ENCODE measurements at places on chromosomes 12 and 14.

DNA sequence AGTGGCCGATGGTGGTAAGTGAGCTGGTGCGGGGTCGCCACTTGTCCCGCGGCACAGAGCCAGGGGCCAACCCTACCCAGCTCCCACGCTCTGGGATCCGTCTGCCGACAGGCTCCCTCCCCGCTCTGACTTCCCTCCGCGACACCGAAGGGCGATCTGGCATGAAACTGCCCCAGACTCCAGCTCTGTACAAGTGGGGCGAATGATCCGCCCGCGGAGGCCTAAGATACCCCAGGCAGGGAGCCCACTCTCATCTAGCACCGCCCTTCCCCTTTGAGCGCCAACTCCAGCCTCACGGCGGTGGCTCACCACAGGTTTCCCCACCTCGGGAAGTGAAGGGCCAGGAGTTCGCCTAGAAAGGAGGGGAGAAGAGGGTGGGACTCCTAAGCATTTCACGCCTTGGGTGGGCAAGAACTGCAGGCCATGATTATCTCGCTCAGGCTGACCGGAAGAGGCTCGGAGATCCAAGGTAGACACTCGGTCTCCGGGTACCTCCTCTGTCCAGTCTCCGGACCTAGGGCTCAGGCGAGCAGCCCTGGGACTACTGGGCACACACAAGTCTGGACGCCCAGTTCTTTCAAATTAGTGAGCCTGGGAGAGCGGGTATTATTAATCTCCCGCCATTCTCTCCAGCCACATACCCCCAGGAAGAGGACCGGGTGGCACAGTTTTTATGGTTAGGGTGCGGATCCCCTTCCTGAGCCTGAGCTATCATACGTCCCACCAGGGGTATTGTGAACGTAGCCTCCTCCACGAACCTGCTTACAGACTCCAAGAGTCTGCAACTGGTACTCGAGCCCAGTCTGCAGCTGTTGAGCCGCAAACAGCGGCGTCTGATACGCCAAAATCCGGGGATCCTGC, 849 bp downstream of the WNT1 start:
- no peak for DNase-seq

DNA sequence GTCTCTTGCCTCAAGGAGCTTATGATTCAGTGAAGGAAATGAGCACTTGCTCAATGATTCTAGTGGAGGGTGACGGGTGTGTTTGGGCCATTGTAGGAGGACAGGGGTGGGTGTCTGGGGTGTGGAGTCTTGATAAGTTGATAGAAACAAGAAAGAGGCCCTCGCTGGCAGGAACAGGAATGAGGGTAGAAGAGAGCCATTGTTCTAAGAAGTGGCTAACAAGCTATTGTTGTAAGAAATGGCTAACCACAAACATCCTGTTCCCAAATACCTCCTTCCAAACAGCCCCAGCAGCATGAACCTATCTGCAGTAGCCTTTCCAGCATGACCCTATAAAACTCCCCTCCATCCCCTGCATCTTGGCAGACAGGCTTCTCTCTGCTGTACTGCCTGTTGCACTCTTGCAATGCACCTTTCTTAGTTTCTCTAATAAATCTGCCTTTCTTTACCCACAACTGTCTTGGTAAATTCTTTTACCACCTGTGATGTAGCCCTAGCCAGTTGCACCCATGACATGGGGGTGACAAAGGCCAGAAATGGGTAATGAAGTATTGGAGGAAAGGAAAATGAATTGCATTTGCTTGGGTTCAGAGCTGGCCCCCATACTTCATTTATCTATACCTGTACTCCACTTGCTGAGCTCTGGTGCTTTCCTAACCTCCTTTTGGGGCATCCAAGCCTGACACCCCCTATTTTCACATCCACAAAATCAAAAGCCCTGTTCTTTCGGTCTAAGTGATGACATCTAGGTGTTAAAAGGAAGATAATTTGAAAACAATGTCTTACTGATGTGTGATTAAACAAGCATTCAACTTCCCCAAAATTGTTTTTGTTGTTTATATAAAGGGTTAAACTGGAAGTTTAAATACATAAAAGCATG, 389.1 kb downstream of the GRIN2B start:
- DNase-seq, result peak; percentile 3

GRCh38 chr14:37591941-37592481, 3.0 kb downstream of the FOXA1 start:
- DNase-seq, result no peak

DNA sequence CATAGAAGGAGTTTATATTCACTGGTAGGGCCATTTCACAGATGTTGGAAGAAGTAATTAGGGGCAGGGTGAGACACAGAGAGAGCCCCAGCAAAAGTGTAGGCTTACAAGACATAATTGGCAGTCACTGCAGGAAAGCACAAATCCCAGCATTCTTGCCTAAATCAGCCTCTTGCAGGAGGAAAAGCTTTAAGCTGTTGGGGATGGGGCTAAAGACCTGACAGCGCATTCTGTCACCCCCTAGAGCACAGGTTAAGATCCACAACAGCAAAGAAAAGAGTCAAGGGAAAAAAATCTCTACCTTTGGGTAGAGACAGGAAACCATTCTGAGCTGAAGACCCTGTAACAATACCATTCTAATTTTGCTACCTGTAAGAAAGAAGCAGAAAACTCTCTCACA, 409.0 kb downstream of the DAD1 start:
- DNase-seq, result no peak

GRCh38 chr12:100460702-100461101, 13.0 kb upstream of the NR1H4 start:
- no peak for DNase-seq

- no peak for DNase-seq
These were observed 57.2 kb upstream of the SCN8A start for GRCh38 chr12:51533799-51534198.

- DNase-seq, result no peak
These were observed 626 bp downstream of the LHX5 start for GRCh38 chr12:113470871-113471618.

GRCh38 chr12:84070292-84070691, 842.3 kb downstream of the SLC6A15 start:
- no peak for DNase-seq

DNA sequence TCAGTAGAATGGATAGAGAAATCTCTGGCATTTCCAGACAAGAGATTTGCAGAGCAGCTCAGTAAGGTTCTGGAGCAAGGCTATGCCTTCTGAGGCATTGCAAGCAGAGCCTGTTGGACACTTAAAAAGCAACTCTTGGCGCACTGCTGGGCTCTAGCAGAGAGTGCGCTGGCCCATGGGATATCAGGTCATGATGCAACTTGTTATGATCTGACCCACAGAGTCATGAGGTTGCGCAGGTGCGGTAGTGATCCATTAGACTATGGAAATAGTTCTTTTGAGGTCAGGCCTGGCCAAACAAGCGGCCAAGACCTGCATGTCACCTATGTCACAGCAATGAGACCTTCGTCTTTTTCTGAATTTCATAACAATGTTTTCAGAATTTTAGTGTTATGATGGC, 168.6 kb downstream of the TMTC3 start:
- no peak for DNase-seq

DNA sequence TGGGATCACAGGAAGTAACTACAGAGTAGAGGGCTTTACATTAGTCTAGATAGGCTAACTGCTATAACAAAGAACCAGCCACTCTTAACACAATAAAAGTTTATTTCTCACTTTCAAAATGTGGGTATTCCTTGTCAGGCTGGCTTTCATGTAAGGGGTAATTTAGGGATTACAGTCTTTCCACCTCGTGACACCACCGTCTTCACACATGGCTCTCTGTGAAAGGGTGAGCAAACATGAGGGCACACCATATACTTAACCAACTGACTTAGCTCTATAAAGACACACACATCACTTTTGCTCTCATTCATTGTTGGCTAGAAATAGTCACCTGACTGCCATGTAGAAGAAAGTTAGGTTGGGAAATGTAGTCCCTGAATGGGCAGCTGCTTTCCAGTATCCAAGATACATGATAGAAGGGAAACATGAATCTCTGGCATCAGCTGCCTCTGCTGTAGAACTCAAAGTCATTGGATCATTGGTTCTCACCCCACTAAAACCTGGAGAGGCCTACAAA, 66.1 kb upstream of the CRY1 start:
- no peak for DNase-seq

- DNase-seq, result no peak
These were observed 181.8 kb downstream of the FUT8 start for GRCh38 chr14:65594153-65594881.

- DNase-seq, result no peak
These were observed 180.0 kb downstream of the DAD1 start for GRCh38 chr14:22409006-22409405.

DNA sequence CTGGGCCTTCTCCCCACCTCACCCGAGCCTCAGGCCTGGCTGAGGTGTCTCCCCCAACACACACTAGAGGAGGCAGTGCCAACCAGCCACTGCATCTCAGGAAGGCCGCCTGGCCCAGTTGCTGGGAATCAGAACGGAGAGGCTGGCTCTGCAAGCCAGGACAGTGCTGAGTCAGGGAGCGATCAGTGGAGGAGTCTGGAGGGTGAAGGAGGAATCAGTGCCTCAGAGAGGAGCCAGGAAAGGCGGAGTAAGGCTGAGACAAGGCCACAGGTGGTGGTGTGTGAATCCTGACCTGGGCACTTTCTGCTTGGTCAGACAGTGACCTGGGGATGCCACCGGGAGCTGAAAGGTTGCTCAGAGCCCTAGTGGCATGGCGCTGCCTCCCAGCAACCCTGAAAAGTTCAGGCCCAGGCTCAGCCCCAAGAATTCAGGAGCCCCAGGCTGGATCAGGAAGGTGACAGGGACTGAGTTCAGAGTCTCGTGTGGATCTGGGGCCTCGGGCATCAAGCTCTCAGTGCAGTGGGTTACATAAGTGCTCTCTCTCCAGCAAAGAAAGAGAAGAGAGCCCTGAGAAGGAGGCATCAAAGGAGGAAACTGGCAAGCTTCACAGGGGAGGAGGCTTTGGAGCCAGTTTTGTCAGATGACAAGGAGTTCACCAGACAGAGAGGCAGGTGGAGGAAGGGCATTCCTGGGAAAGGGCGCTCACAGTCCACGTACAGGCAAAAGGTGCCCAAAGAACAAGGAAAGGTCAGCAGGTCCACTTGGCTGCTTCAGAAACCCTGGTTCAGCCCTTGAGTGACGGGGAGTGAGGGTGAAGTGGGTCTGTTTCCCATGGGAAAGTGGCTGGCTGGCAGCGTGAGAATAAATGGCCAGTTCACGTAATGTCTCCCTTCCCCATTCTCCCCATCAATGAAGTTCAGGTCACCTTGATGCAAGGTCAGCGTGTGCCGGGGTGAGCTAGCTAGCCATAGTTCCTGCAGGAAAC, 87.8 kb downstream of the ZFP36L1 start:
- DNase-seq, result no peak

- no peak for DNase-seq
These were observed 69.2 kb upstream of the RFLNA start for GRCh38 chr12:124225730-124226129.

GRCh38 chr12:116962197-116962596, 51.4 kb downstream of the FBXW8 start:
- no peak for DNase-seq

GRCh38 chr14:84225268-84225667, 1304.7 kb upstream of the FLRT2 start:
- DNase-seq, result no peak

DNA sequence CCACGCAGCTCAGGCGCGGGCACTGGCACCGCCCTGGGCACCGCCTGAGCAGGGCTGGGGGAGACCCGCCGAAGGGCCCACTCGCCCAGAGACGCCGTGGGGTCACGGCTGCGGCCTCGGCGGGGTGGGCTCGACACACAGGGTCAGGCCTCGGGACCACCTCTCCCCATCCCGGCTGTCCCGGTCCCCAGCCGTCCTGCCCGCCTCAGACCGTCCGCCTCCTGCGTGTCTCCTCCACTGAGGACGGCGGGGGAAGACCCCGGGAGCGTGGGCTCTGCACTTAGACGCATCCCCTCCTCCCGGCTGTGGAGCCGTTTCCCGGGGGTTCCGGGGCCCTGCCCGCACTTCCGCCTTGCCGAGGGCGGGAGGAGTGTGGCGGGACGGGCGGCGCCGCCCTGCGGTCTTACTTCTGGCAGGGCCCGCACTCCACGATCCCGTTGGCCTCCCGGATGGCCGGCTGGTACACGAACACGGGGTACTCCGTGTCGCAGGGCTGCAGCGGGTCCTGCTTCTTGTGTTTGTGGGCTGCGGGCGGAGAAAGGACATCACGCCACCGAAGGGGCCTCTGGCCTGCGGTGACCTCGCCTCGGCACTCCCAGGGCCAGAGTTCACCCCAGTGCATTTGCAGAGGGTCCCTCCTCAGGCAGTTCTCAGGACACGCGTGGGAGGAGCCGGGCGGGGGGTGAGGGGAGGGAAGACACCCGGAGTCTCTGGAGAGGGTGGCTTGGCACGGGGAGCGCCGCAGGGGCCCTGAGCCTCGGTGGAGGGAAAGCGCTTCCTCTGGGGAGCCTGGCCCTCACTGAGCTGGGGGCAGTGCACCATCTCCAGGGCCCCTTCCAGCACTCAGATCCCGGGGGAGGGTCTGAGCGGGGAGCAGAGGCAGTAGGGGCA, 23.1 kb upstream of the LRTM2 start:
- peak; percentile 38 for DNase-seq

DNA sequence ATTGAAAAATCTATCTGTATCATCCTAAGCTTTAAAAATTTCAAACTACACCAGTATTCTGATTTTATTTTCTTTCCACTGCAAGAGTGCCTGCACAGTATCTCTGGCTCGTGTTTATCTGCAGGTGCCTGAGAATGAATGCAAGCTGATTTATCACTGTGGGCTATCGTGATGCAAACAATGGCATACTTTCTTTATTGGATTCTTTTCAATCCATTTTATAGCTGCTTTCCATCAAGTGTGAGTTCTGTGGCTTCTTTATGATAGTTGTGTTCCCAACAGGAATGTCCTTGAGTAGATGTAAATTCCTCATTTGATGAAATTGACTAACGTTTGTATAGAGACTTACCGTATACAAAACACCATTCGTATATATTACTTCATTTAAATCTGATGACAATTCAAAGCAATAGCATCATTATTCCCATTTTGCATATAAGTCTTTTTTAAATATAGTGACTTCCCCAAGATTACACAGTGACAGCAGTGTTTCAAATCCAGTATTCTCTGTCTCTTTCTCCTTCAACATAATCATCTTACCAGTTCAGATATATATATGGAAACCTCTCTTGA, 160.3 kb upstream of the ABCD2 start:
- DNase-seq, result no peak

DNA sequence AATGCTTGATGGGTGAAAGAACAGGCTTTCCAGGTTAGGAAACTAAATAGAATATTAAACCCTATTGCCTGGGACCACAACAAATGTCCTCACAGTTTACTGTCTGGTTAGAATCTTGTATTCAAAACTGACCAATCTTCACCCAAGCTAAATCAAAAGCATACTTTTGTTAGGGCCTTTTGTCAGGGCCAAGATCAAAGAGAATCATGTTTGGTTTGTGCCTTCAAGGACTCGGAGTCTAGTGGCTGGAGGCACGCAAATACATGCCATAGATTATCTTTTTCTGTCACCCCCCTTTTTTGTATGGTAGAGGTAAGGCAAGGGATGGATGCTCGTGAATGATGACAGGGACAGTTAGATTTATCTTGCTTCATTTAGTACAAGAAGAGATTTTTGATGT, 51.1 kb upstream of the AKAP6 start:
- DNase-seq, result no peak

GRCh38 chr14:28603606-28604005, 163.0 kb upstream of the FOXG1 start:
- DNase-seq, result no peak

GRCh38 chr14:44798386-44799242, 163.1 kb downstream of the KLHL28 start:
- DNase-seq, result no peak

GRCh38 chr14:95761436-95761835, 47.5 kb upstream of the TCL1A start:
- no peak for DNase-seq

GRCh38 chr14:104942586-104942985, 17.9 kb downstream of the PLD4 start:
- no peak for DNase-seq

All from GF-D8 (cell line).